ENCODE measurements at places on chromosomes 13 and 19.

GRCh38 chr19:46218160-46218559 is 11.4 kb upstream of the IGFL1 start:
- DNase-seq, result no peak

DNA sequence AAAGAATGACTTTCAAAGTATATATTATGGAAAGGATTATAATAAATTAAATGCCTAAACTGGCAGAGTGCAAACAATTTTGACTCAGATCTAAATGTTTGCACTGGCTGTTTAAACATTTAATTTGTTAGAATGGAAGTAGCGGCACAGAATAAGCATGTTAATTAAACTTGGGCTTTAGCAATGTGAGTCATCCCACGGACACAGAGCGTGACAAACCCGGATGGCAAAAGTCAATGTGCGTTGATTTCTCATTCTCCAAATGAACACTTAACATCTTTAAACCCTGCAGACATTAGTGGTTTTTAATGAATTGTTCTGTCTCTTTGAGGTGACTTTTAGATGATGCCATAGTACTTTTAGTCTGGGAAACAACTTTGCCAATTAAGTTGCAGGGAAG is 38.4 kb downstream of the PCDH8 start:
- DNase-seq, result no peak

DNA sequence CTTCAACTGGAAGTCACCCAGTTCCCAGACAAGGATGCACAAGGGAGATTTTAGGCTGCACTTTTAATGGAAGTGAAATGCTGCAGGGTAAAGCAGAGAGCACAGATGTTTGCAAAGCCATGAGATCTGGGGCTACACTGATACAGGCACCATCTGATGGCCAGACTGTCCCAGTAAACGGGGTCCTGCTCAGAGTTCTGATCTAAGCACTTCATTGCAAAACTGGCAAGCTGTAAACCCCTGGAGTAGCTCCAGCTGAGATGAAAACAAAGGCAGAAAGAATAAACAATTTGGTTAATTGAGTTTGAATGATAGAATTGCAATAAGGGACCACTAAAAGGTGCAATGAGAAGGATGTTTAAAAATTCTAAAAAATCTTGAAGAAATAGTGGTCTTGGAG is 197.1 kb downstream of the OXGR1 start:
- DNase-seq, result no peak

- no peak for DNase-seq
These were observed 3.4 kb downstream of the CADM4 start for GRCh38 chr19:43636121-43636683.

DNA sequence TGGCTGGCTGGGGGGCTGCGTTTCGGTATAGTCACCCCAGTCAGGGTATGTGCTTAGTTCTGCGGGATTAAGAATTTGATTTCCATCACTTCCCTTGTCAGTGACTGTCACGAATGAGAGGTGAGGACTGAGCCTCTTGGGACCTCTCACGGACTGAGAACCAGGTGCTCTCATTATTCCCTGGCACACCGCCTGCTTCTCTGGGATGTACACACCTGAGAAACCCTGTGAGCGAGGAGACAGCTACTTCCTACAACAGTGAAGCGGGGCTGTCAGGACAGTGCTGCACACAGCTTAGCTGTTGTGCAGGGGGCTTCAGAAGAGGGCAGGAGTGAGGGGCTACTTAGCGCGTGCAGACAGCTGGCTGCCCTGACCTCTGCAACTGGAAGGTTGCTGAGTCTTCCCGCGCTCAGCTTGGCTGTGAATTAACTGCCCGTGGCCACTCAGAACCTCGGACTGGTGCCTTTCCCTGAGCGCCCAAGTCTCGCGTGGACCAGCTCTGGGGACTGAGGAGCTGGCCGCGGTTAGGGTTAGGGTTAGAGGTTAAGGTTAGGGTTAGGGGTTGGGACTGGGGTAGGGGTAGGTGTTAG is 65.3 kb upstream of the MCF2L start:
- no peak for DNase-seq

DNA sequence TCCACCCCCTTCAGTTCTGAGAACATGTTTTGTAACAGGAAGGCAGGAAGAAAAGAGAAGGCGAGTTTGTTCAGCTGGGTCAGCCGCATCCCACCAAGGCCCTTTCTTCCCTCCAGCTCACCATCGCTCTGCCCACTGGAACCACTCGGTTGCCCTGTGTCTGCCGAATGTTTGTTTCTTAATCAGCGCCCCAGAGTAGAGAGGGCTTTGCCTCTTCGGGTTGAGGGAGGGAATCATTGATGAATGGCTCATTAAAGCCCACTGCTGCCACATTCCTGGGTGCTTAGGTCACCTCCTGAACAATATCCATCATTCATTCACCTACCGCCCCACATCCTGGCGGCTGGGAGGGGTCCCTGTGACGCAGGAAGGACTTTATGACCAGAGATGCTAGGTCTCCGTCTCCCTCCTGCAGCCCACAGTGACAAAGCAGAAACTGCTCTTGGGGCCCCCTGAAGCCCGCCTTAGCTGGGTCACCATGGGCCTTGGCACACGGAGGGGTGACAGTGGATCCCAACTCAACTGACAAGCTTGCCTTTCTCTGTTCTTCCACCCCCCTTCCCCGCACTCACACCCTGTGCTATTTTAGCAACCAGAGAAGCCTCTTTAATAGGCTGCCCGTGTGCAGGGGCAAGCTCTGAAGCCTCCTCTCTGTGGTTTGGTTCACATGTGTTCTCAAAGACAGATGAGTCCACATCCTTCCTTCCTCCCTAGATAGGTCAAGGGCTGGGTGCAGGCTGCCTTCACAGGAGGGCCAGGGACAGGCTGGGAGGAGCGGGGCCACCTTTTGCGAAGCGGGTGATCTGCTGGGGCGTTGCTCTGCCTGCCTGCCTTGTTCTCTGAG is 46.2 kb downstream of the ACTN4 start:
- DNase-seq, result no peak

DNA sequence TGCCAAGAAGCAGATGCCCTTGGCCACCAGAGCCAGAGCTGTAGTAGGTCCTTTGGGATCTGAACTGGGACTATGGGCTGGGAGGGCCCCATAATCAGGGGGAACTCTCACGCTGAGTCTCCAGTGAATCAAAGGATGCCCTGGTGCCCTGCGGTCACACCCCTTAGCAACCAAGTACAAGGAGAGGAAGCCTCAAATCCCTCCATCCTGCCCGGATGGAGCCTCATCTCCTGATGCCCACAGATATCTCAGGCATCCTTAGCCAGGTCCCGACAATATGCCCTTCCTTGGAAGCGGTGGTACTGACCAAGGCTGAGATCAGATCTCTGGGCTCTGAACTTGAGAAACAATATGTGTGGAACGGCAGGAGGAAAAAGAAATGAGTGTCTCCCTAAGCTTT is 1.7 kb downstream of the PLEKHA4 start:
- no peak for DNase-seq

- DNase-seq, result no peak
These were observed 4.5 kb upstream of the PRKD2 start for GRCh38 chr19:46721269-46722003.

GRCh38 chr19:5112681-5113575 is 144.0 kb downstream of the KDM4B start:
- DNase-seq, result no peak

DNA sequence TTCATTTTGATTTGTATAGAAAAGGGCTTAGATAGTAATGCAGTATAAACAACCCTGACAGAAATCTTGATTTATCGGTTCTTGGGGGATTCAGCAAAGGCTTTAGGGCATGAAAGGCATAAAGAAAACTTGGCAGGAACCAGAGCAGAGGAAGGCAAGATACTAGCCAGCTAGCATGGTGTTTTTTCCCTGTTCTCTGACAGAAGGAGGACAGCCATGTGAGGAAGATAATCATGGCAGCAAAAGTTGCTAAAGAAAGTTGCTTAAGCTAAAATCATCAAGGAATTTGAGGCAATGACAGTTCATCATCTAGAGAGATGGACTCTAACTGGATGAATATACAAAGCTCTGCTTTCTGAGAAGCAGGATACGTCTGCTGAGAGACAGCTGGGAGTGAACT is 294.1 kb downstream of the KCNRG start:
- no peak for DNase-seq

DNA sequence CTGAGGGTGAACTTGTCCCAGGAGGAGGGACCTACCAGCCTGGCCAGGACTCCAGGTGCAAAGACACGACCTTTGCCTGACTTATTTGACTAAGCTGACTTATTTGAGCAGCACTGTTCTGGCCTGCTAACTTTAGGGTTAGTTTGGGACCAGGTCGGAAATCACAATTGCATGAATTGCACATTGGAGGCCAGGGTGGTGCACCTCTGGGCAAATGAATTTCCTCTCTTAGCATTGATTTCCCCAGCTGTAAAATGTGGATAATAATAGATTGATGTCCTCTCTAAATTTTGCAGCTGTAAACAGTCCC is 1.4 kb upstream of the BST2 start:
- DNase-seq, result no peak

GRCh38 chr19:48678201-48678600 is 5.4 kb upstream of the NTN5 start:
- DNase-seq, result no peak

GRCh38 chr19:57363688-57364181 is 384 bp downstream of the TRAPPC2B start:
- no peak for DNase-seq

GRCh38 chr19:54424201-54424600 is 8.9 kb downstream of the TTYH1 start:
- DNase-seq, result no peak

DNA sequence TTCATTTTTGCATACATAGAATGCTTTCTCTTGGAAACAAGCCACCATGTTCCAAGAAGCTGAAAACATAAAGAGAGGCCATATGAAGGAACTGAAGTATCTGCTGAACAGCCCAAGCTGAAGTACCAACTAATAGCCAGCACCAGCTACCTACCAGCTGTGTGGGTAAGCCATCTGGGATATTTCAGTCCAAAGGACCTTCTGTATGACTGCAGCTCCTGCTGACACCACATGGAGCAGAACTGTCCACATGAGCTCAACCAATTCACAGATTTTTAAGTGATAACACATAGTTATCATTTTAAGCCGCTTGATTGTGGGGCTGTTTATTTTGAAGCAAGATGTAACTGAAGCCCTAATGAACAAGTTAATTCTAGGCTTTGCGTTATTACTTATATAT is 621.1 kb upstream of the KLHL1 start:
- DNase-seq, result no peak

- no peak for DNase-seq
These were observed 1258.6 kb downstream of the PCDH9 start for GRCh38 chr13:65971541-65971940.

All from NCI-H2081 (cell line).